ENCODE measurements at places on chromosomes 6 and 20.

- DNase-seq, result peak; percentile 54
These were observed 81.3 kb downstream of the VEGFA start for GRCh38 chr6:43851204-43851865.

DNA sequence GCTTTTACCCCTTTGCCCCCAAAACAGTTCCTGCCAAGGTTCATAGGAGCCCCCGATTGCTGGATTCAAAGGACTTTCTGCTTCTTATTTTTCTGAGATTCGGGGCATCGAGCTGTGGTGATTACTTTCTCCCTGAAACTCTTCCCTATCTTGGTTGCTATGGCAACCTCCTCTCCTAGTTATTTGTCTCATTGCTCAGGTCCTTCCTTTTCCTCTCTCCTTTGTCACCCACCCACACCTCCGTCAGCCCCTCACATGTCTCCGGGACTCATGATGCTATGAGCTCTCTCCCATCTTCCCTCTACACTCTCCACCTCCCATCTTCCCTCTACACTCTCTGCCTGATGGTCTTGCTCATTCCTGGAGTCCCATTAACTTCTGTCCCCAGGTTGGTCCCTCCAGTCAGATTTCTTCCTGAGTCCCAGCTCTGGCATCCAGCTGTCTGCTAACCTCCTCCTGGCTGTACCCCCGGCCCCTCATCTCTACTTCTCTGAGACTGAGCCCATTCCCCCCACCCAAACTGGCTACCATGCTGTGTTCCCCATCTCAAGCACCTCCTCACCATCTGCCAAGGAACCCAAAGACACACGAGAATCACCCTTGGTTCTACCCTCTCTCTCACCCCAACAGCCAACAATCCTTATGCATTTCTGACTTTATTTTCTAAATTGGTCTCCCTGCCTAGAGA is 30.2 kb upstream of the NNAT start:
- no peak for DNase-seq

DNA sequence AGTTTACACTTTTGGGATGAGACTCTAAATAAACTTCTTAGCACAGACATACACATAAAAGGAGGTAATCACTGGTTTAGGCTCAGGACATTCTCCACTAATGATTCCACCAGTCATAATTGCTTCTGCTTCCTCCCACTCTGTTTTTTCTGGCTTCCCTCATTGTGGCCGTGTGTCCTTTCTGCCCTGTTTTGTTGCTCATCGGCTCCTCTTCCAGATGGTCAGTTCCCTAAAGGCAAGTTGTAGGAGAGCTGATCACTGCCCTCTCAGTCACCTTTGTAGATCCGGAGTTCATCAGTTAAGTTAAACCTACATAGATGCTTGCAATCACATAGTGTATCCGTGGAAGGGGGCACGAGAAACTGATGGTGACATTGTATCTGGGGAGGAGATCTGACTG is 200.5 kb upstream of the ARG1 start:
- DNase-seq, result peak; percentile 20

- DNase-seq, result no peak
These were observed 60.0 kb downstream of the SYTL3 start for GRCh38 chr6:158709809-158710208.

Measured in foreskin fibroblast (primary cell).